ENCODE measurements at places on chromosomes 5 and 9.

GRCh38 chr5:10243660-10244240 is 5.9 kb downstream of the ATPSCKMT start:
- DNase-seq, result no peak

- DNase-seq, result no peak
Observed at GRCh38 chr5:68329554-68330255, 114.1 kb downstream of the PIK3R1 start.

DNA sequence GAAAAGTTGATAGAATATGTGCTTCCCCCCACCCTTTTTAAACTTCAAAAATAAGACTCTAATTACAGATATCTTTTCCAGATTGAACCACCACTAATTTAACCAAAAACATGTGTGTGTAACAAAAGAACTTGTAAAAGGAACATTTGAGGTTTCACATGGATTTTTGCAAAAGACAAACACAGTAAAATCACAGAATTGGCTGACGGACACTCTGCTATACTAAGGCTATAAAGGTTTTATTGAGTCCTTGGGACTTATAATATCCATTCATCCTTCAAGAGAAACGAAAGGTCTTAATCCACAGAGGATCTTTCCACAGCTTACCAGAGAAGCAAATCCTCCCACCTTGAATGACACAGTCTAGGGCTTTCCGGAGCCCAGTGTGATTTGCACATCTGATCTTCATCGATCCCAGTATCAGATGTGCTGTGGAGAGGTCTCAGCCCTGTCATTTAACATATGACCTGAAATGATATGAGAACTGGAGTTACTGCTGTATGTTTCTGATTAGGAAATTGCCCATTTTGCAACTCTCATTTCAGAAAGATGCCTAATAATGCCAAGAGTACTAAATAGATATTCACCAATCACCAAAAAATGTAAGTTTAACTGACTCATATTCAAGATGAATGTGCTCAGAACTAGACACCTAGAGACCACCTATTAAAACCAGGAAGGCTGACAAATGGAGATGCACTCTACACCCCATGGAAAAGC is 256.5 kb upstream of the FBXL7 start:
- no peak for DNase-seq

DNA sequence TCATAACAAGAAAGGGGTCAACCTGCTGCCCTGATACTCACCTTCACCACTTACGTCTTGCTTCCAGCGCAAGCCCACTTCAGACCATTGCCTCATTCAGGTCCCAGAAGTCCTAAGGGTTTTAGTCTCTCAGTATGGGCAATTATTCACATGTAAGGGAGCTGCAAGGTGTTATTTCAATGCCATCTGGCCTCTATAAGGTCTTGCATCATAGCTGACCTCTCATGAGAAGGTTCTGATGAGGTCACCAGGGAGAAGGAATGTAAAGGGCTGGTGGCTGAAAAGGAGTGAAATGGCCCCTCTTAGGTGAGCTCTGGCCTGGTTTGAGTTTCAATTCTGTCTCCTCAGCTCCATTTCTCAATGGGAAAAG is 1.5 kb upstream of the MARCHF3 start:
- DNase-seq, result no peak

DNA sequence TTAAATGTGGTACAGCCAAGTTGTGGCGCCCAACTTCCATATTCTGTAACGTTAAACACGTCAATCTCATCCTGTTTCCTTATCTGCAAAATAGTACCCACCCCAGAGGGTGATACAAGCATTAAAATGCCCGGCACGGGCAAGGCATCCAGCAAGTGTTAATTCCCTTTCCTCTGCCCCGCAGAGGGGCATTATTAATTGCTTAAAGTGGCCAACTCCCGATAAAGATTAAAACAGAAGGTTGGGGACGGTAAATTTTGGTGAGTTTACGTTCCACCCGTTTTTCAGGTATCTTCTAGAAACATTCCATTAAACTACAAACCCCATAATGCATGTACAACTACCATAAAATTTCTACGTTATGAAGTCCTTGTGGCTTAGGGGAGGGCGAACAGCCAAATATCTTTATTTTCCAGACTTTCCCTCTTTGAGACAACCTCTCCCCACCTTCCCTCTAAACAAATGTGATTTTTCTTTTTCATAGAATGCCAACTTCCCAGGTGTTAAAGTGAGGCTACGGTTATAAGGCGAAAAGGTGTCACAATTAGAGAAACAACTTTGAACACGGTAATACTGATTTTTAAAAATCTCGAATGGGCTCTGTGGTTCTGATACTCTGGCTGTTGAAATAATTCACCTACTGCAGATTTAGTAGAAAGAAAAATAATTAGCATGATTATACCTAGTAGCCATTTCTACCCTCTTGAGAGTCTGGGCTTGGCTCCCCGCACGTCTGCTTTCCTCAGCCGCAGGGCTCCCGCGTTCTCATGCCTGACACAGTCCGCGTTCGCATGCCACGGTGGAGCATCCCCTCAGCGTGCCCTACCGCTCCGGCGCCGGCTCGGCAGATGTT is 1.2 kb upstream of the GPBP1 start:
- no peak for DNase-seq

- no peak for DNase-seq
Observed at GRCh38 chr5:173629628-173630027, 13.2 kb upstream of the BOD1 start.

DNA sequence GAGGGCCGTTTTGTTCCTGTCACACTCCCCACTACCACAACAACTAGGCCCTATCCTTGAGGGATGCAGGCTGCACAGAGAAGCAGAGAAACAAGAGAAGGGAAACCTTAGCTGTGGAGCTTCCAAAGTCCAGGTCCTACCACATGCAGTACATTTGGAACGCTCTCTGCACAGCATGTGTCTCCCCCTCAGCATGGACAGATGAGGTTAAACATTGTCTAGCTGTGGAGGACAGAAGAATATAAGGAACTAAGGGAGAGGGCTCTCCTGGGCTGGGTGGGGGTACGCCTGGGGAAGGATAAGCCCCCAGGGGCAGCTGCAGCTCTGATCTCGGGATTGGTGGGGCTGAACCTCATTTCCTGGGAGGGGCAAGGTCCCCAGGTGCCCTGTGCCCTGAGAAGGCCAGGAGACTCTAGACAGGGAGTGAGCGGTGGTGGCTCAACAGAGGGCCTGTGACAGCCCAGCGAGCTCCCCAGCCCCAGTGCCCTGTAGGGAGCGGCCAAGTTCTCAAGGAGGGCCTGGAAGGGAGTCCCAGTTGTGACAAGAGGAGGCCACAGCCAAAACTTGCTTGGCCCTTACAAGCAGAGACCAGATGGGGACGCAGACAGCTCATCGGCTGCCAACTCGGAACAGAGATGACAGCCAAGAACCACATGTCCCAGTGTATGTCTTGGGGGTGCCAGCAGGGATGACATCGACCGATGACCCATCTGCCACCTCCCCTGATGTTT is 30.1 kb downstream of the TSPAN17 start:
- no peak for DNase-seq

DNA sequence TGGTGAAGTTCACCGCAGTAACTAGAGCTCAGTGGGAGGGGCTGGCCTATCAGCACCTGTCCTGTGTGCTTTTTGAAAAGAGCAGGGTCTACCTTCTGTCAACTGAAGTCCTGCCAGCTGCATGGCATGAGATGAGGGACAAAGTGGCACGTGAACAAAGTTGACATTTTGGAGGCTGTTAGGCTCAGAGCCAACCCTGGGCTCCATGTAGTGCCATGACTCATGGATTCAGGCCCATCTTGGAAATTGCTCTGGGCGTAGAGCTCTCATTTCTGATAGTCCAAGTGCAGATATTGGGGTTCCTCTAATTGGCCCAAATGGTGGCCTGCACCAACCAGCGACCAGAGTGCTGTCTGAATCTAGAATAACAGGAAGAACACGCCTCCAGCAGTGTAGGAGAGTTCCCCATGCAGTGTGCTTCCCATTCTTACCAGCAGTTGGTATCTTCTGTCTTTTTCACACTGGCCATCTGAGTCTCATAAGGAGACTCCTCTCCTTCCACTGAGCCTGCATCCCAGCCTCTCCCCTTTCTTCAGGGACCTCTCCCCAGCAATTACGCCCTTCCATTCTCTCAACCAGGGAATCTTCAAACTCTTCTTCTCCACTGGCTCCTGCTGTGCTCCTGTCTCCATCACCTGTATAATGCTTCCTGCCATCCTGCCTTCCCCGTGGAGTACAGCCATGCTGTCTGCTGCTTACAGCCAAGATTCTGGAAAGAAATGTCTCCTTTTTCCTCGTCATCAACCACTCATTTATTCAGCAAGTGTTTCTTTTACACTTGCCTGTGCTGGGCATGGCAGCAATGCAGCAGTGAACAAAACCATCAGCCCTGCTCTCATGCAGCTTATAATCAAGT is 30.4 kb downstream of the IRF1 start:
- DNase-seq, result no peak

- DNase-seq, result no peak
Observed at GRCh38 chr5:158246661-158247060, 387.7 kb upstream of the CLINT1 start.

DNA sequence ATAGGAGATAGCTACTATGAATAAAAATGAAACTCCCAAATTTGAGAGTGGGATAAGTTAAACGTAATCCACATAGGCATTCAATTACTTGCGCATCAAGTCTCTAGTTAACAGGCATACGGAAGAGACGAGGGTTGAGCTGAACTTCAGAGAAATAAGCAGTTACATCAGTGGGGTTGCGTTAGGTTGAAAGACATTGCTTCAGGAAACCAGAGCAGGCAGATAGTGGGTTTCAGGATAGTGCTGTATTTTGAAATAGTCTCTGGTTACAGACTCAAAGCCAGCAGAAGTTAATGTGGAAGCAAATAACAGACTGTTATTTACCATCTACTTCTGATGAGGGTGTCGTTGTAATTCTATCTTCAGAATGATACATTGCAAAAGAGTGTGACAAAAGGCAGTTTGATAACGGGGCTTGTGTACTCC is 533.4 kb downstream of the PDE4D start:
- no peak for DNase-seq

DNA sequence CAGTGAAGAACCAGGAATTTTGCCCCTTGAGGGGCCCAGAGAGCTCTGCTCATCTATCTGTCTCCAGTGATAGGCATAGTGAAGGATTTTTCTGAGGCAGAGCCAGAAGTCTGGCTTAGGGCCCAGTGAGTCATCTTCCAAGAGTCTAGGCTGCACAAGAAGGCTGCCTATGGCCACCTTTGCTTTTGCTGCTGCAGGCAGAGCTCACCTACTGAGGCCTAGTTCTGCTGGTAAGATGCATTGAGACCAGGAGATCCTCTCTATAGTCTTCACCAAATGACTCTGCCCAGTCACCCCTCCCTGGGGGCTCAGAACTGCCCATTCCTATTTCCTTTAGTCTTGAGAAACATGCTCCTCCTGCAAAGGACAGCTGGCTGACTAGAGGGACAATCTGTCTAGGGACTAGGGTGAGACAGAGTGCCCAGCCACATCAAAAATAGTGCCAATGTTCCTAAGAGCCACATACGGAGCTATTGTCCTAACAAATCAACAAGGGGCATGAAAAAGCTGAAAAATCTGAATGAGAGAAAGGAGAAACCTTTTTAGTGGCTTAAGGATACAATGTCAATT is 40.3 kb upstream of the CDKN2AIPNL start:
- DNase-seq, result no peak

- no peak for DNase-seq
Observed at GRCh38 chr9:78215706-78216105, 20.2 kb upstream of the CEP78 start.

GRCh38 chr5:36657563-36657995 is 51.2 kb downstream of the SLC1A3 start:
- no peak for DNase-seq

DNA sequence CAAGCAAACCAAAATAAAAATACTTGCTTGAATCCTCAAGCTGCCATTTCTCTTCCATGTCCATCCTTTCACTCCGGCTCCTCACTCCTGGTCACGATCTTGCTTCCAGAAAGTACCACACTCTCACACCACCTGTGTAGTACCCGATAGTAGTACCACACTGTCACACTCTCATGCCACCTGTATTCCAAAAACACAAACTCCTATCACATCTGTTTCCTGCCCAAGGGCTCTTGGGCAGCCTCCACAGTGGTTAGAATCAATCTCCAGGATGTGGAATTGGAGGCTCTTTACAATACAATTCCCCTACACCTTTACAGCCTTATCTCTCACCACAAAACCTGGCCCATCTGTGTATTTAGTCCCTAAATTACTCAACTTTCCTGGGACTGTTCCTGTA is 130.6 kb downstream of the GNAQ start:
- no peak for DNase-seq

DNA sequence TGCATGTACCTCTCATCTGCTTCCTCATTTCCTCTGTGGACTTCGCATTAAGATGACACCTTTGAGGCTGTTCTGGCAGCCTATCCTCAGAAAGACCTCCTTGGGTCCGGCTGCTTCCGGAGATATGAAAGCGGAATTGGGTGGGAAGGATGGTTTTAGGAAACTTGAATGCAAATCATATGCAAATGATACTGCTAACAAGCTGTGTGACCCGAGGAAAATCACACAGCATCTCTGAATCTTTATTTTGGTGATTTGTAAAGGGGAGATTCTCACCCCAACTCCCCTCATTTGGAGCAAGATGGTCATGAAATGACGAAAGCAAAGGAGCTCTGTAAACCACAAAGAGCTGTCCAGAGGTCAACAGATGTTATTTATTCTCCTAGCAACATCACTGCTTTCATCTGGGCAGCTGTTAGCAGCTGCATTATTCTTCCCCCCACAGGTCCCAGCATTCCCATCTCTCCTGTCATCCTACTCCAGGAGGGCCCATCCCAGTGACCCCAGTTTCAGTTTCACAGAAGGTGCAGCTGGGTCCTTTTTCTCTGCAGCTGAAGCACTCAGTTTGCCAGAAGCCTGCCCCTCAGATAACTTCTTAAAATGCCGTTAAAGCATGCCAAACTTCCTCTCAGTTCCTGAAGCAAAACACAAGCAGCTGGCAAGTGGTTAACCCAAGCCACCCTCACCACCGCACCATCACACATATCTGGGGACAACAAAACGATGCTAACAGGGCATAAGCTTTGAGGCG is 269.5 kb downstream of the SEC61B start:
- no peak for DNase-seq

DNA sequence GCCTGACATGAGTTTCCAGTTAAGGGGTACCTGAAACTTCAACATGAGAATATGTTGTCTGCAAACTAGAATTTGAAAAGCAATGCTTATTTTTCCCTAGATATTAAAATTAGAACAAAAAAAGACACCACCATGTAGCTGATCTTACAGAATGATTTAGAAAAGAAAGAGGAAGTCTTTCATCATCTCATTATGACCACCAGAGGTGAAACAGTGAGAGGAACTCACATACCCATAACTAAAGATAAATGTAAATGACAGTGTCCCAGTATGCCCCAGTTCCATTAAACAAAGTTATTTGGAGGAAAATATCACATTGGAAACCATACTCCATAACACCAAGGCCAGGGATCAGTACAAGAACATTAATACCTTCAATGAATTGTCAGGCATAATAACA is 6.9 kb downstream of the TAF7 start:
- no peak for DNase-seq

- no peak for DNase-seq
Observed at GRCh38 chr5:125424402-125425141, 678.1 kb upstream of the ZNF608 start.
